Stimulated activated CD4-positive, alpha-beta T cell treated with anti-CD3 and anti-CD28 coated beads, Interleukin-2, amount 100 ng/mL, for 24 hours (primary cell): ENCODE measurements at places on chromosomes 4 and X.

DNA sequence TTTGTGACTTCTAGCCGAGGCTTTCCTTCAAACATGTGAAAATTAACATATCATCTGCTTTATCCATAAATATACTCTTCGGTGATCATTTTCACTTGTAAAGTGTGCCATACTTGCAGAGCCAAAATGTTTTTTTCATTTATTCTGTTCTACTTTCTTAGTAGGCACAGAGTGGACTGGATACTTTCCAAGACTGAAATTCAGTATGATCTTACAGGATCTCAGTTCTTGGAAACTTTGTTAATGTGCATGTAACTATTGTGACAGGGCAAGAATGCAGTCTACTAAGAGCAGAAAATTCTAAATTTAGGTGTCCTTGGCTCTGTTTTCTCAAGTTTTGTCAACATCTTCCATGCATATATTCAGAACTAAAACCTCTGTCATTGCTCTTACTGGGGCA is 284.9 kb downstream of the TEX13A start:
- DNase-seq = no peak

- no peak for DNase-seq
Measured at GRCh38 chr4:143581331-143581946, 67.9 kb downstream of the SMARCA5 start.

- DNase-seq = no peak
Measured at GRCh38 chrX:10753116-10753515, 132.7 kb upstream of the MID1 start.

- no peak for DNase-seq
Measured at GRCh38 chr4:89586864-89587263, 250.1 kb downstream of the SNCA start.

DNA sequence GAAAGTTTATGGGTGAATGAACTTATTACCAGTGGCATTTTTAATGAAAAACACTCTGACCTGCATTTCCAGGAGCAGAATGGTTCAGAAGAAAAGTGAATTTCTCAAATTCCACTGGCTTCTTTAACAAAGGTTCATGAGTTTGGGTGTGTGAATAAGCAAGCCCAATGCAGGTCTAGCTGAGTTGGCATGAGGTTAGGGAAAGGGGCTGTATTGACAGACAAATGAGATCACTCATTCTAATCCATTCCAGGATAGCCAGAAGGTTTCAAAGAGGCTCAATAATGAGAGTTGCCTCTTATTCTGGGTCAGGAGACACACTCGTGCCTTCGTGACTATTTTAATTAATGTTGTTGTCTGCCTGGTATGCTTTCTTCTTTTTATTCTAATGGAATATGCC is 43.7 kb upstream of the NPY2R start:
- DNase-seq = no peak

GRCh38 chr4:65973186-65973585 is 302.9 kb upstream of the EPHA5 start:
- no peak for DNase-seq

DNA sequence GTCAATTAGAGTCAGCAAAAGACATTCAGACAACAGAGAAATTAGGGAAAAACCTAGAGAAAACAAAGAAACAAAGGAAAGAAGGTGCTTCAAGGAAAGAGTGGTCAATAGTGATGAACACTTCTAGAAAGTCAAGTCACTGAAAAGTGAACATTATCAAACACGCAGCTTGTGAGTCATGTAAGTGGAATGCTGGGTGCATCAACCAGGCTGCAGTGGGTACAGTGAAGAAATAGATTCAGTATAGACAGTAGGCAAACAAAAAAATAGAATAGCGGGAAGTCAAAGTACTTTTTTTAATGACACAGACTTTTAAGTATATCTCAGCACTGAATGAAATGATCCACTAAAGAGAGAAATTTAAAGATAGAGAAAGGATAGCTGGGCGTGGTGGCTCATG is 245.8 kb downstream of the ARHGAP24 start:
- DNase-seq = no peak

DNA sequence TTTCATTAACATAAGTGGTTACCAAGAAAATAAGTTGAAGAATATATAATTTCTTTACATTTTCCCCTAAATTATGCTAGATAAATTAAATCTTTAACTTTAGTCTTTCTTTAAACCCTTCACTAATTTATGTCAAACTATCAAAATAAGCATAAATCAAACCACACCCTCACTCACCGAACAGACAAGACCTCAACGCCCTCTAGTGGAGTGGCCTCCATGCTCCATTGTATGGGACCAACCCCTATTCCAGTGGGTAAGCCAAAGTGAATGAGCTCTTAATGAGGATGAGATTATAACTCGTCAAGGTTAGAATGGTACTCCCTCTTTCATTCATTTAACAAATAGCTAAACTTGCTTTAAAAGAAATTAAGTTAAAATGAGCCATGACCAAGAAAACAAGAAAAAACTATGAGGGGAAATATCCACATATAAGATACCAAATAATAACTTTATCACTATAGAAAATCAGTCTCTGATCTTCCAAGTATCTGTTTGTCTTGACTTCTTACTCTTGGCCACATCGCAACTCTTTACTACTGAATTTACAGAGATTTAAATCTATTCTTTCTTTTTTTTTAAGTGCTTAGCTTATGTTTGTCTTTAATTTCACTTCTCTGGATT is 15.6 kb upstream of the BBS12 start:
- peak; percentile 88 for DNase-seq

- no peak for DNase-seq
Measured at GRCh38 chr4:175678451-175678850, 133.6 kb downstream of the GPM6A start.

GRCh38 chr4:56772134-56772533 is 49.4 kb downstream of the SPINK2 start:
- no peak for DNase-seq

GRCh38 chr4:95167805-95168204 is 381.0 kb downstream of the UNC5C start:
- DNase-seq = no peak

DNA sequence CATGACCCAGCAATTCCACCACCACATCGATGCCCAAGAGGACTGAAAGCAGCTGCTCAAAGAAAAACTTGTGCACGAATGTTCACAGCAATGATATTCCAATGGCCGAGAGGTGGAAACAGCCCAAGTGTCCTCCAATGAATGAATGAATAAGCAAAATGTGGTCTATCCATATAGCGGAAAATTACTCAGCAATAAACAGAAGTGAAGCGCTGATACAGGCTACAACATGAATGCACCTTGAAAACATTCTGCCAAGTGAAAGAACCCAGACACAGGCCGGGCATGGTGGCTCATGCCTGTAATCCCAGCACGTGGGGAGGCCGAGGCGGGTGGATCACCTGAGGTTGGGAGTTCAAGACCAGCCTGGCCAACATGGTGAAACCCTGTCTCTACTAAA is 5.2 kb upstream of the SLC2A9 start:
- no peak for DNase-seq

GRCh38 chrX:154350429-154351182 is 23.8 kb downstream of the FLNA start:
- no peak for DNase-seq

DNA sequence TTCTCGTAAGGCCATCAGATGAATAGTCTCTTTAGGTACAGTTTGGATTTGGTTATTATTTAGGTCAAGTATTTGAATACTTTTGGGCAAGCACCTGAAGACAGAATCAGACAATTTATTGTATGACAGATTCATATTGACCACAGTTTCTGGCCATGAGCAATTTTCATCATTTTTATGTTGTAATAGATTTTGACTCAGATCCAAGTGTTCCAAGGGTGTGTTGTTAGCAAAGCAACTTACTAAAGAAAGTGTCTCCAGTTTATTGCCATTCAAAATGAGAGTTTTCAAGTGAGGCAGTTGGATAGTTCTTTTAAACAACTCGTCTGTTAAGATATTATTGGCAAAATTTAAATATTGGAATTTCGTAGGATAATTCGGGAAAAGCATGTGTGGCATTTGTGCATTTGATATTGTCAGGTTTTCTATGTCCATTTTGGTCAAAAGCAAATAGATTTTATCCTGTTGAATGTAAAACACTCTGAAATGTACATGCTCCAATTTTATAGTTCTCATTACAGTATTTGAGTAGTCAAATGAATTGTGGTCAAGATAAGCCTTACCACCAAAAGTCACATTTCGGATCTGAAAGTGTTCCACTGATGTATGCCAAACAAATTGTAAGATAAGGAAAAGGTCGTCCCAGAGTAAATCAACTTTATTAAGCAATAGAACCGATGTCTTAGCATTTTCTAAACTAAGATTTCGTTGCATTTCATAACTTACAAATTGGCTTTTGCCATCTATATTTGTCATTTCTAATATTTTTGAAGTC is 8.4 kb downstream of the TLR10 start:
- DNase-seq = no peak

DNA sequence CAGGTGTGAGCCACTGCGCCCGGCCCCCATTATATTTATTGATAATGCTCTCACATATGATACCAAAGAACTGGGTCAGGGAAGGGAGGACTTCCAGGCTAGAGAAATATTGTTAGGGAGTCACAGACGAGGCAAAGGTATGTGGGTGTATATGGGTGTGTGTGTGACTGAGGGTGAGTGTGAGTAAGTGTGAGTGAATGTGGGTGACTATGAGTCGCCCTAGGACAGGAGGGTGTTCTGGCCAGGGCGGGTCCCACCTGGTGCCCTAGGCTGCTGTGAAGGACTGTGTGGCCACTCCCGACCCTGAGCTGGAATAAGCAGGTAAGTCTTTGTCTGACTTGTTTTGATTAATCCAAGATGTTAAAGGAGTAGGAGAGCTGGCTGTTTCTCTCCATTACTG is 34.4 kb downstream of the RWDD4 start:
- DNase-seq = no peak

- DNase-seq = no peak
Measured at GRCh38 chrX:42739258-42739657, 38.7 kb downstream of the PPP1R2C start.

DNA sequence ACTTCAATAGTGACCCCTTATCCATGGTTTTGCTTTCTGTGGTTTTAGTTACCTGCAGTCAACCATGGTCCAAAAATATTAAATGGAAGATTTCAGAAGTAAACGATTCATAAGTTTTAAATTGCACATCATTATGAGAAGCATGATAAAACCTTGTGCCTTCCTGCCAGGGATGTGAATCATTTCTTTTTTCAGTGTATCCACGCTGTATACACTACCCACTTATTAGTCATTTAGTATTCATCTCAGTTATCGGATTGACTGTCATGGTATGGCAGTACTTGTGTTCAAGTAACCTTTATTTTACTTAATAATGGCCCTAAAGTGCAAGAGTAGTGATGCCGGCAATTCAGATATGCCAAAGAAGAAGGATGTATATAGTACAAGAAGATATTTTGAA is 37.7 kb upstream of the TASL start:
- DNase-seq = no peak

DNA sequence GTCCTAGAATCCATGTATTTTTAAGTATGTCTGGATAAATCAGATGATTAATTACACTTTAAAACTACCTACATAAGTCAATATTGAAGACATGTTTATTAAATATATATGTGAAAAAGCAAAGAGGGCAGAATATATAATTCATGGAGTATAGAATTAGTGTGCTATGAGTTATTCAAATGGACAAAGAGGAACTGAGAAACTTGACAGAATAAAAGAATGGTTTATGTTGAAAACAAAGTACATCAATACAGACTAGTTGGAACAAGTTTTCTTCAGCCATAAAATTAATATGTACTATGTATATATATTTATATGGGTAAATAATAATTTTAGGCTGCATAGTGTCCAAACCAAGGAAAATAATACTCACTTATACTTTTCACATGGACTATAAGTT is 173.5 kb downstream of the NPFFR2 start:
- no peak for DNase-seq

DNA sequence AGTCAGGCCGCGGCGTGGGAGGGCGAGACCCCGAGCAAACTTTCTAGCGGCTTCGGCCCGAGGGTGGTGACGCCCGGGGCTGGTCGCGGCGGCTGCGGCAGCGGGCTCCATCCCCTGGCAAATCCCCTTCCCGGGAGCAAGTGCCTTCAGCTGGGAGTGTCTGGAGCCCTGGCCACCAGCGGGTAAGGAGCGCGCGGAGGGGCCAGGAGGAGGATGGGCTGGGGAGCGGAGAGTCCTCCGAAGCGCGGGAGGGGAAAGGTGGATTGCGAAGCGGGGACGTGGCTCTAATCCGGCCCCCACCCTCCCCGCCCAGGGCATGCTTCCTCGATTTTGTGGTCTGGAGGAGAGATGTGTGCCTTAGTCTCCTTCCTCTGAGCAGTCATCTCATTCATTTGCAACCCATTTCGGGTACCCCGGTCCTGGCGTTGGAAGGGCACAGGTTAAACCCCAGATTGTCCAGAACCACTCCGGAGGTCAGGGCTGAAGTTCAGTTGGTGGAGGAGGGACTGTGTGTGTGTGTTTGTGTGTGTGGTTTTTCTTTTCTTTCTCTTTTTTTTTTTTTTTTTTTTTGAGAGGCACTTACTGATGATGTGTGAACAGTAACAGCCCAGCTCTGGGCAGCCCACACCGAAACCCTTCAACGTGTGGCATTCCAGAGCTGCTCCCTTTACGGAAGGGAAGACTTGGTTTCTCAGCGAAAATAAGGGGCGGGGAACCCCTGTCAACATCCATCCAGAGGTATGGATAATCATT is 516 bp downstream of the SGMS2 start:
- no peak for DNase-seq

- no peak for DNase-seq
Measured at GRCh38 chr4:7823416-7823824, 116.2 kb downstream of the AFAP1 start.

- DNase-seq = no peak
Measured at GRCh38 chr4:125956276-125956675, 641.5 kb downstream of the FAT4 start.

DNA sequence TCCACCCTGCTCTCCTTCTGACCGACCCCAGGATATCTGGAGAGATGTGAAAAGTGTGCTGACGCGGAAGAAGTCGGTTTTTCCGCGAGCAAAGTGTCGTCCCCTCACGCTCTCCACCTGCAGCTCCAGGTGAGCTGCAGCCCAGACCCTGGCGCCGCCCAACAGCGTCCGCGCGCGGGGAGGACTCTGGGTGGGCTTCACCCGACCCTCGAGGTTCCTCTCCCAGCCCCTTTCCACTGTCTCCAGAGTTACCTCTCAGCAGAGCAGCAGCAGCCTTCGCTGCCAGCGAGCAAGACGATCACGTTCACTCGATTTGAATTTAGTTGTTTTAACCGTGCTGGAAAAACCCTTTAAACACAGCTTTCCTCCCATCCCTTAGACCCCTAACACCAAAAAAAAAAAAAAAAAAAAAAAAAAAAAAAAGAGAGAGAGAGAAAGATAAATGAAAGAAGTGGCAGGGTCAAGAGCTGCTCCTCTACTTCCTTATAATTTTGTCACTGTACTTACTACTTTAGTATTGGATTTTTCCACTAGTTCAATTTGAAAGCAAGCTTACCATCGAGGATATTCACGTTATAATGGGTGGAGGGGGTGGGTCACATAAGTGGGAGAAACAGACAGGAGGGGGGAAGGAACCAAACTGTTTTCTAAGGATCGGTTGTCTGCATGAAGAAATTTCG is 758 bp upstream of the NR3C2 start:
- DNase-seq = no peak
